AG04449 (cell line): ENCODE measurements at places on chromosomes 4 and X.

- no peak for DNase-seq
Measured at GRCh38 chr4:145418739-145419138, 62.9 kb upstream of the SMAD1 start.

DNA sequence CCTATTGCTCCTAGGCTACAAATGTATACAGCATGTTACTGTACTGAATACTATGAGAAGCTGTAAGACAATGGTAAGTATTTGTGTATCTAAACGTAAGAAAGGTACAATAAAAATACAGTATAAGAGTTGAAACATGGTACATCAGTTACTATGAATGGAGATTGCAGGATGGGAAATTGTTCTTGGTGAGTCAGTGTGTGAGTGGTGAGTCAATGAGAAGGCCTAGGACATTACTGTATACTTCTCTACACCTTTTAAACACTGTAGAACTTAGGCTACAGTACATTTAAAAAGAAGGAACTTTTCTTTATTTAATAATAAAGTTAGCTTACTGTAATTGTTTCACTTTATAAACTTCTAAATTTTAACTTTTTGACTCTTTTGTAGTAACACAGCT, 2603.2 kb downstream of the PCDH7 start:
- DNase-seq, result no peak

DNA sequence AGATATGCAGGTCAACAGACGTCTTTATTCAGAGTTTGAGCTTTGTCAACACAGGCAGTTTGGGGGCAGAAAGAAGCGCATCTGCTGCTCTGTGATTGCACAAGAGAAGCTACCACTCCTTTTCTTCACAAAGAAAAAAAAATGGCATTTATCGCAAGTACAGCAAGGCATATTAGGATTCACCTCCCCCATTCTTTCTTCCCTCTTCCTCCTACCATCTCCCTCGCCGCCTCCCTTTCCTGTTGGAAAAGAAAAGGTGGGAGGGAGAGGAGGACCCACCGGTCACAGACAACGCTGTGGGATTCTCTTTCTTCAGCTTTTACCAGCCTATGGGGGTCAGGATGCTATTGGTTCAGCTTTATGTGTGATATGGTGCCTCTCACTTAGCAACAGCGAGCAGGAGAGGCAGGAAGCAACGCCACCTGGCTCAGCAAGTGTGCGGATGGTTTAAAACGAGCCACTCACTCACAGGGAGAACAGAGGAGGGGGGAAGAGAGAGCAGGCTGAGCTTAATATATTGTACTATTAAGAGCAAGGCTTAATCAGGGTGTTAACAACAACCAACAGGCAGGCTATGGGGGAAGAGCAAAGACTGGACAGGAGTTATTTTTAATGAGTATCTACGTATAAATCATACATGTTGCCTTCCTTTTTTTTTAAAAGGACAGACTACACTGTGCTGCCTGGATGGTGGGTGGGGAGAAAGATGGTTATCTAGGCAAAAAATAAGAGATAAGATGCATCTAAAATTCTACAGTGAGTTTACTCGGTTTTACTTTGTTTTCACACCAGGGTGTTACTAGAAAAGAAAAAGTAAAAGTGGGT, 104.7 kb downstream of the MAML3 start:
- DNase-seq, result no peak

DNA sequence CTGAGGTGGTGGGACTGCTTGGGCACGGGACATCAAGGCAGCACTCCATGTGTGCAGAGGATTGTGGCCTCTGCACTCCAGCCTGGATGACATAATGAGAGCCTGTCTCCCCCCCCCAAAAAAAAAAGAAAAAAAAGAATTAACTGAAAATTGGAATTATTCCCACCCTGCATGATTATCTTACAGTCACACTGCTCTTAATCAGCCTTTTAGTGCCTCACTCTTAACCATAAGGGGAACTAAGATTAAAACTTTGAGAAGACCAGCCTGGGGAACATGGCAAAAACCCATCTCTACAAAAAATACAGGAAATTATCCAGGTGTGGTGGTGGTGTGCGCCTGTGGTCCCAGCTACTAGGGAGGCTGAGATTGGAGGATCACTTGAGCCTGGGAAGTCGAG, 94.6 kb downstream of the UBE2K start:
- no peak for DNase-seq

DNA sequence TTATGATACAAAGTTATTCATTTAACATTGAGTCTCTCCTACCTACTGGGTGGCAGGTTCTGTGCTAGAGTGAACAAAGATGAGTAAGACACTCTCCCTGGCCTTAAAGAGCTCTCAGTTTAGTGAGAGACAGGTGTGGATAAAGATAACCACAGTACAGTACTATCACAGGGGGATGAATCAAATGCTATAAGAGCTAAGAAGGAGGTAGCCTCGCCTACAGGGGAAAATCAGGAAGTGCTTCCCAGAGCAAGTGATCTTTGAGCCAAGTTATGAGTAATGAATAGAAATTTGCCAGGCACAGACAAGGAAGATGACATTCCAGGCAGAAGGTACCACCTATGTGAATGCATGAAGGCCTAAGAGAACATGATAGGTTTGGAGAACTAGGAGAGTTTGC, 3.4 kb upstream of the IGBP1 start:
- DNase-seq, result no peak

DNA sequence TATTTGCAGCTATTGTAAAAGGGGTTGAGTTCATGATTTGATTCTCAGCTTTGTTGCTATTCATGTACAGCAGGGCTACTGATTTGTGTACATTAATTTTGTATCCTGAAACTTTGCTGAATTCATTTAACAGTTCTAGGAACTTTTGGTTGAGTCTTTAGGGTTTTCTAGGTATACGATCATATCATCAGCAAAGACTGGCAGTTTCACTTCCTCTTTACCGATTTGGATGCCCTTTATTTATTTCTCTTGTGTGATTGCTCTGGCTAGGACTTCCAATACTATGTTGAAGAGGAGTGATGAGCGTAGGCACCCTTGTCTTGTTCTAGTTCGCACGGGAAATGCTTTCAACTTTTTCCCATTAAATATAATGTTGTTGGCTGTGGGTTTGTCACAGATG, 48.1 kb downstream of the NPY1R start:
- DNase-seq, result no peak

GRCh38 chr4:38842994-38843393, 13.6 kb downstream of the TLR6 start:
- no peak for DNase-seq

GRCh38 chr4:162498168-162498567, 334.4 kb upstream of the FSTL5 start:
- DNase-seq, result no peak

DNA sequence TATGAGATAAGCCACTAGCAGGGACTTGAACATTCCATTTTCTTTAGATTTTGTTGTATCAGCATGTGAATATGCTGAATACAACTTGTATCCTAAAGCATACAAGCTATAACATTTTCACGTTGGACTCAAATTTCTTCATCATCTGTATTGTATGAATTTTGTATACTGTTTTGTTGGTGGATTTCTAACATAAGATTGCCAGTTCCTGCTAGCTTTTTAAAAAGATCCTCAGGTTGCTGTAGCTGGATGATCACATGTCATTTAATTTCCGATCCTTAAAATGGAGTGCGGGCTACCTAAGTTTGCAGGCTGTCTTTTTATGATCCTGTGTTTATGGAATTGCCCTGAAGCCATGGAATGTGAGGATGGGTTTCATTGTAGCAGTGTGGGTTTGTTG, 6.9 kb downstream of the PDLIM5 start:
- no peak for DNase-seq

- DNase-seq, result no peak
Measured at GRCh38 chr4:95732061-95732460, 107.8 kb upstream of the PDHA2 start.

DNA sequence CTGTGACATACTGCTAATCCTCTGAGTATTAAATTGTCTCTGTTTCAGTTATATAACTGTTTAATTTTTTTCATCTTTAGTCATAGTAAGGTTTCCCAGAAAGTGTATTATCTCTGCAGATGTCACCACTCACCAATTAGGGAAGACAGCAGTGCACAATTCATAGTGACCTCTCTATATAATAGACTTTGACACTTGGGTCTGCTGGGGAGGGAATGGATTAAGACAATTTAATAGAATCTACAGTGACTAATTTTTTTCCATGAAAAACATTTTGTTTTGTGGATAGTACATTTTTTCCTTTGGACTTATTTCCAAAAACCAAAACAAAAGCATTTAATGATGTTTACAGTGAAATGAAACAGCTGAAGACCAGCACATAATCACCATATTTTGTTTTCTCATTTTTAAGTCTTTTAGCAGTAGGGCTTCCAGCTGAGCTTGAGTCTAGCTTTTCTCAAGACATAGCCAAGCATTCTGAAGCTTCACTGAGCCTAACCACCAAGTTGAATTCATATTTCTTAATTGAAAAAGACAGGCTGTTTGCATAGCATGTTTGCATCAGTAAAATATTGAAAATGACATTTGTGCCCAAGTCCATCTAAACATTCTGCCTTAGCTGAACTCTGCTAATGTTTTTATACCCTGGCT, 69.5 kb downstream of the PCDH19 start:
- no peak for DNase-seq

GRCh38 chr4:165378745-165379677, at the start of gene CPE:
Gene CPE, plus strand, starts transcription at chr4:165379008. Its CDS starts 214 bp downstream, at chr4:165379222.
- no peak for DNase-seq

GRCh38 chr4:30760551-30760950, 40.4 kb downstream of the PCDH7 start:
- DNase-seq, result no peak

DNA sequence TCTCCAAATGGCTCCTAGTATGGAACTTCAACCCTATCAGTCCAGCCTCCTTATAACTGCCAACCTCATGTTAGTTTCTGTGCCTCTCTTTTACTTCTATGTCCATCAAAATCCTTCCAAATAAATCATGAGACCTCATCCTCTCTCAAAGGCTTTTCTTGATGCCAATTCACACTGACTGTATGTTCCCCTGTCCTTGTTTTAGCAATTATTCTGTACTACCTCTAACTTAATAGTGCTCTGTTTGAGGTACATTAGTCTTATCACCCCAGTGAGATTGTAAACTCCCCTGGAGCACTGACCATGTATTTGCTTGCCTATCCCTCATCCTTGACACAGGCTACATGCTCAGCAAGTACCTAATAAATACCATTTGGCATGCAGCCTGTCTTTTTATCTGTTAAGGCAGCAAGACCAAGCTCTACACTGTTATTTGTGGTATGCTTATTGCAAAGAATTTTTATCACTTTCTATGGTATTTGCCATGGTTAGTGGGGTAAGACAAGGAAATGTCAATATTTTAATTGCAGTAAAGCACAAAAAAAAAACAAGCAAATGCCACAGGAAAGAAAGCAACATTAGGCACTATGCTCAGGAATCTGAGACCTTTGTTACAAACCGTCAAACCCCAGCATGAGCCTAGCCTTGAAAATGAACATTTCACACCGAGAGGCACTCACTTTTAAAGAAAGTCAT, 119.2 kb downstream of the SMARCA1 start:
- no peak for DNase-seq

GRCh38 chrX:14504960-14505538, 24.3 kb upstream of the GLRA2 start:
- DNase-seq, result no peak

- DNase-seq, result no peak
Measured at GRCh38 chr4:126627255-126627654, 1005.5 kb upstream of the INTU start.

- DNase-seq, result no peak
Measured at GRCh38 chrX:17081511-17081910, 135.1 kb downstream of the REPS2 start.

GRCh38 chr4:175413561-175413960, 398.5 kb downstream of the GPM6A start:
- DNase-seq, result no peak

- DNase-seq, result no peak
Measured at GRCh38 chrX:19280636-19281035, 63.1 kb upstream of the PDHA1 start.

DNA sequence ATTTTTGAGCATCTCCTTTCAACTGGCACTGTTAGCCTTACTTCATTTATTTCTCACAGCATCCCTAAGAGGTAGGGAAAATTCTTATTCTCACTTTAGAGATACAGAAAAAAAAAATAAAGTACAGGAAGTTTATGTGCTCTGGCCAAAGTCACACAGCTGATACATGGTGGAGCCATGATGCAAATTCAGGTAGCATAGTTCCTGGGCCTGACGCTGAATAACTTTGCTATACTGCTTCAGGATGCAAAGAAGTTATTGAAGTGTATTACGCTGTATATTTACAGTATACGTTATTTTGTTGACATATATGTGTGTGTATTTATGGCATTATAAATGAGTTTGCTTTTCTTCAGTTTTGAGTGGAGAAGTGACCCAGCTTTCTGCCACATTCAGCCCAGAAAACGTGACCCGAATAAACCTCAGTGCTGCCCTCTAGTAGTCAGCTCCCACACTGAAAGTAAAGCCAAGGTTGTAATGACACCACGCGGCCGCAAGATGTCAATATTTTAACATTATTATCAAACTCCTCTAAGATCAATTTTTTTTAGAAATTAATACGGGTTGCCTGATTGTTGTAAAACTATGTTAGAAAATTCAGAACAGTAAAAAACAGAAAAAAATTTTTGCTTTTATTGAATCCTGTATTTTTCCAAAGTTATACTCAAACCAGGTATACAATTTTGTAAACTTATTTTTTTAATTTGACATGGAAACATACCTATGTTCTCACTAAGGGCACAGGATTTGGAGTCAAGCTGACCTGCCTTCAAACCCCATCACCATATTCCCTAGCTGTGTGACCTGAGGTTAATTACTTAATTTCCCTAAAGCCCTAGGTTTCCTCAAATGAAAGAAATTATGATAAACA, 3.8 kb upstream of the GUCY2F start:
- no peak for DNase-seq

GRCh38 chrX:1767026-1767425, 152.2 kb downstream of the ASMT start:
- no peak for DNase-seq

GRCh38 chr4:84920617-84921016, 45.9 kb downstream of the WDFY3 start:
- DNase-seq, result no peak
